ENCODE measurements at places on chromosomes 7 and 10.

GRCh38 chr10:130336617-130337304, 200.6 kb downstream of the GLRX3 start:
- no peaks in the 10 kb centered on the region for H3K4me1 ChIP-seq
- H3K27ac ChIP-seq: no peak overlapping the region
- no peaks in the 10 kb centered on the region for H3K36me3 ChIP-seq
- H3K4me3 ChIP-seq: no peak overlapping the region
- peaks cover under 1% of the 10 kb centered on the region for H3K27me3 ChIP-seq

- no peaks in the 10 kb centered on the region for H3K27me3 ChIP-seq
- no peaks in the 10 kb centered on the region for H3K36me3 ChIP-seq
- H3K27ac ChIP-seq: no peak overlapping the region
- H3K4me3 ChIP-seq: no peak overlapping the region
Measured at GRCh38 chr7:134184767-134185166, 57.6 kb downstream of the LRGUK start.

DNA sequence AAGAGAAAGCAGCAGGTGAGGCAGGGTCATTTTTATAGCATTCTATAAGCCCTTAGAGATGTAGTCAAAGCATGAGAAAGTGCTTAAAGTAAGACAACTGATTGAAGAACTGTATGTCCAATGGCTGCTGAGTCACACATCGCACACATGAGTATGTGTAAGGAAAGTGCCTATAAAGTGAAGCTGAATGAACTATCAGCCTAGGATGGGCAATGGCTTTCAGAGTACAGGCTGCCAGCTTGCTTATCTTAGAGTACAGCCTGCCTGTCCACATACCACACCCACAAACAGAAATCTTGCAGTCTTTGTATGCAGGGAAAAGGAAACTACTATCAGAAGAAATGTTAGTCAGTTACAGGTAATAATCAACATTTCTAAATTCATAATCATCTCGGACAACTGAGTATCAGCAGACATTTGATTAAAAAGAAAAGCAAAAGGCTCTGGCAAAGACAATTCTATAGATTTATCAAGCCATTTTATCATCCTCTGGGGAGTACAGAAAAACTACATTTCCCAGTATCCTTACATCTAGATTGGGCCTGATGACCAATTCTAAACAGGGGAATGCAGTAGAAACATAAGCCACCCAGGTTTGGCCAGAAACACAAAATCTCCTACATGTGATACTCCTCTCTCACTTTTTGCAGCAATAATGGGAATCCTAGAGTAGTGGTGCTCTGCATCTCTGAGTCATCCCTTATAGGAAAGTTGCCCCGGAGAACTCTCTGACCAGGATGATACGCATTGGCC, 16.2 kb upstream of the EPHB6 start:
- H3K4me1 ChIP-seq: peaks cover 20% of the 10 kb centered on the region
- no peak for DNase-seq
- no peak overlapping the region for H3K4me3 ChIP-seq
- no peak overlapping the region for H3K27ac ChIP-seq

DNA sequence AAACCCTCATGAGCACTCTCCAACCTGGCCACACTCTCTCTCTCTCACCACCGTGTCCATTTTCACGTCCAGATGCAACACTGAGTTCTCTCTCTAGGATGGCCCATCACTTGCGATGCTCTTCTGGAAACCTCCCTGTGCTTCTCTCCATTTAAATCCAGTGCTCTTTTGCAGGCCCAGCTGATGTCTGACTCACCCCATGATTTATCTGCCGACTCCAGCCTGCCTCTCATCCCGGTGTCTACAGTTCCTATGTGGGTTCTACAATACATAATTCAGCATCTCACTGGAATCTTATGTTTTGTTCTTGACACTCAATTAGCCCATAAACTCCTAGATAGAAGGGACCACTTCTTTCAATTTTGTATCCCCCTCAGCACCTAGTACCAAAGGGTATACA, 5.0 kb downstream of the TPK1 start:
- H3K27ac ChIP-seq: no peak overlapping the region
- no peaks in the 10 kb centered on the region for H3K27me3 ChIP-seq
- peaks cover 29% of the 10 kb centered on the region for H3K4me1 ChIP-seq

DNA sequence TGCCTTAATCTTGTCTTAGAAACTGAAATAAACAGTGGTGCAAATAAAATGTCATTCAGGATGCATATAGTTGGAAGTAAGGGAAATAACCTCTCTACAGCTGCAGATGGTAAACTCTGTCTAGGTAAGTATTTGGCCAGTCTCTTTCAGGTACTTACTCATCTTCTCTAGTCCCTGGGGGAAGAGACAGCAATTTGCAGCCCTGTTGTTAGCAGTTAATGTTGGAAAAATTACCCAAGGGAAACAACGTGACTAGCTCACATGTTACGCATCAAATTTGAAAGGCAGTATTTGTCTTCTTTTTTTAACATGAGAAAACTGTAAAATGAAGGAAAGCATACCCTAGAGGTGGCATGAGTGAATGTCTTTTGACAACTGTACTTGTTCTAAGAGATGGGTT, 3.2 kb upstream of the HUS1 start:
- no peak overlapping the region for H3K4me3 ChIP-seq
- H3K36me3 ChIP-seq: peaks cover 14% of the 10 kb centered on the region
- no peak for DNase-seq
- no peak overlapping the region for H3K27ac ChIP-seq

GRCh38 chr7:115070311-115070710, 148.4 kb downstream of the MDFIC start:
- DNase-seq: no peak
- H3K36me3 ChIP-seq: no peaks in the 10 kb centered on the region
- H3K4me1 ChIP-seq: peaks cover 8% of the 10 kb centered on the region
- H3K27ac ChIP-seq: no peak overlapping the region
- no peak overlapping the region for H3K4me3 ChIP-seq

- H3K4me1 ChIP-seq: no peaks in the 10 kb centered on the region
- no peak overlapping the region for H3K27ac ChIP-seq
- peaks cover 2% of the 10 kb centered on the region for H3K27me3 ChIP-seq
- DNase-seq: no peak
- no peaks in the 10 kb centered on the region for H3K36me3 ChIP-seq
- no peak overlapping the region for H3K4me3 ChIP-seq
Measured at GRCh38 chr10:48444266-48444665, 137.8 kb downstream of the MAPK8 start.

- H3K27me3 ChIP-seq: peaks cover 87% of the 10 kb centered on the region
- peak; percentile 26 for DNase-seq
- H3K36me3 ChIP-seq: peaks cover 1% of the 10 kb centered on the region
- H3K4me1 ChIP-seq: peaks cover 48% of the 10 kb centered on the region
- peak overlapping the region; percentile 72 for H3K4me3 ChIP-seq
- H3K27ac ChIP-seq: peak overlapping the region; percentile 50
Measured at GRCh38 chr10:27744802-27745731, 552 bp downstream of the MKX start.

DNA sequence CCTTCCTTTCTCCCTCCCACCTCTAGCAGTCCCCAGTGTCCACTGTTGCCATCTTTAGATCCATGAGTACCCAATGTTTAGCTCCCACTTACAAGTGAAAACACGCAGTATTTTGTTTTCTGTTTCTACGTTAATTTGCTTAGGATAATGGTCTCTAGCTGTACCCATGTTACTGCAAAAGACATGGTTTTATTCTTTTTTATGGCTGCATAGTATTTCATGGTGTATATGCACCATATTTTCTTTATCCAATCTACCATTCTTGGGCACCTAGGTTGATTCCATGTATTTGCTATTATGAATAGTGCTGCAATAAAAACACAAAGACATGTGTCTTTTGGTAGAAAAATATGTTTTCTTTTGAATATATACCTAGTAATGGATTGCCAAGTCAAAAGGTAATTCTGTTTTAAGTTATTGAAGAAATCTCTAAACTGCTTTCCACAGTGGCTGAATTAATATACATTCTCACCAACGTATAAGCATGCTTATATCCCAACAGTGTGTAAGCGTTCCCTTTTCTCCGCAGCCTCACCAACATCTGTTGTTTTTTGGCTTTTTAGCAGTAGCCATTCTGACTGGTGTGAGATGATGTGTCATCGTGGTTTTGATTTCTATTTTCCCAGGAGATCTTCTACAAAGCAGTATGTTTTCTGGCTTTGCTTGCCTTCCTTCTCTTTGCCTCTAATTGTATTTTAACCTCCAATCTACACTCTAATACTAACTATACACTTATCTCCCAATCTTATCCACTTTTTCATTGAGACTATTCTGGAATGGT, 179.5 kb upstream of the PHF14 start:
- no peaks in the 10 kb centered on the region for H3K27me3 ChIP-seq
- H3K36me3 ChIP-seq: no peaks in the 10 kb centered on the region
- no peak for DNase-seq
- H3K27ac ChIP-seq: no peak overlapping the region
- no peaks in the 10 kb centered on the region for H3K4me1 ChIP-seq
- no peak overlapping the region for H3K4me3 ChIP-seq

DNA sequence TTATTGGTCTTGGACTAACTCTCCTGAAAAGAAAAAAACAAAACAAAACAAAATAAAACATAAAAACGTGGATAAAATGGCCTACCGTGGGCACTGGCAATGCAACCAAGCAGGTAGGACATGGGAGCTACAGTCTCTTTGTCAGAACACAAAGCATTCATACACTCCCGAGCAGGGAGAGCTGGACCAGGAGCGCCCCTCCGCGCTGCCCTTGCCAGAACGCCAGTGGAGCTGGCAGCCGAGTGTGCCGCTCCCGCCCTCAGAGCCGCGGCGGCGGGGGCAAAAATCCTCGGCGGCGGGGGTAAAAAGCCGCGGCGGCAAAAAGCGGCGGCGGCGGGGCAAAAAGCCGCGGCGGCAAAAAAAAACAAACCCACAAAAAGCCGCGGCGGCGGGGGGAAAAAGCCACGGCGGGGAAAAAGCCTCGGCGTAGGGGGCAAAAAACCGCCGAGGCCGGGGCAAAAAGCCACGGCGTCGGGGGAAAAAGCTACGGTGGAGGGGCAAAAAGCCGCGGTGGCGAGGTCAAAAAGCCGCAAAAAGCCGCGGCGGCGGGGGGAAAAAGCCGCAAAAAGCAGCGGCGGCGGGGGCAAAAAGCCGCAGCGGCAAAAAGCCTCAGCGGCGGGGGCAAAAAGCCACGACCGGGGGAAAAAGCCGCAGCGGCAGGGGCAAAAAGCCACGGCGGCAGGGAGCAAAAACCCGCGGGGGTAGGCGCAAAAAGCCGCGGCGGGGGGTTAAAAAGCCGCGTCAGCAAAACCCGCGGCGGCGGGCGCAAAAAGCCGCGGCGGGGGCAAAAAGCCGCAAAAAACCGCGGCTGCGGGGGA, 418.1 kb downstream of the ZNF716 start:
- peak overlapping the region; percentile 55 for H3K27ac ChIP-seq
- DNase-seq: no peak
- H3K36me3 ChIP-seq: peaks cover 4% of the 10 kb centered on the region

DNA sequence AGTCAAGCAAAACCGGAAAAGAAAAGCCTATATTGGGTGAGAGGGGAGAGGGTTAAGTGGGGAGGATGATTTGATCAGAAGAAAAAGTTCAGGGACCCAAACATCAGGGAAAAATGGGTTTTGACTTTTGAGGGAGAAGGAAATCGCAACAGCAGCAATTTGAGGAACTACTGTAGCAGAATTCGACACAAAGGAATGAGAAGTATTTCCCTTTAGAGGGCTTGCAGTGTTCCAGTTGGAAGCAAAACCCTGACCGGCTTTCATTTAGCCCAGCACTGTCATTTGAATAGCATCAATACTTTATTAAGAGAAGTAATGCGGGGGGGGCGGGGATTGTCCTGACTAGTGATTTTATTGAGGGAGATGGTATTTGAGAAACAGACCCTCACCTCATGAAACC, 37.2 kb upstream of the GATA3 start:
- H3K4me1 ChIP-seq: no peaks in the 10 kb centered on the region
- peaks cover 8% of the 10 kb centered on the region for H3K27me3 ChIP-seq
- no peak overlapping the region for H3K4me3 ChIP-seq

DNA sequence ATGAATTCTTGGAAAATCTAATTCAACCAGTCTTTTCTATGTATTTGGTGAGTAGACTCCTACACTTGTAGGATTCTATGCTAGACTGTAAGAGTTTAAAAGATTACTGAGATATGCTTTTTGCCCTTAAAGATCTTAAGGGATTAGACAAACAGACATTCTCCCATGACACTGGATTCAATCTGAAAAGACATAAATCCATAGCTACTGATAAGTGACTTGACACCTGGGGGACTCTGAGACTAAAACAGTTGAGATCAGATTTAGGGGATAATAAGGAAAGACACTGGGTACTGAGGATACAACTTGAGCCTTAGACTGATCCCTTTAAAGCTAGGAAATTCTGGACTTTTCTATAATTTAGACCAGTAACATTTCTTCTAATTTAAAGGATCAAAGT, 1233.4 kb downstream of the XPNPEP1 start:
- no peak for DNase-seq
- no peaks in the 10 kb centered on the region for H3K27me3 ChIP-seq

- H3K36me3 ChIP-seq: no peaks in the 10 kb centered on the region
- DNase-seq: no peak
- no peak overlapping the region for H3K4me3 ChIP-seq
- H3K4me1 ChIP-seq: no peaks in the 10 kb centered on the region
Measured at GRCh38 chr7:69935107-69935506, 336.8 kb downstream of the AUTS2 start.

- H3K36me3 ChIP-seq: no peaks in the 10 kb centered on the region
- no peaks in the 10 kb centered on the region for H3K4me1 ChIP-seq
Measured at GRCh38 chr7:25398418-25398817, 170.1 kb upstream of the NPVF start.

- H3K27me3 ChIP-seq: peaks cover 11% of the 10 kb centered on the region
- no peak for DNase-seq
- no peaks in the 10 kb centered on the region for H3K36me3 ChIP-seq
- no peak overlapping the region for H3K4me3 ChIP-seq
Measured at GRCh38 chr10:27355918-27356573, 115.4 kb upstream of the ACBD5 start.

- H3K27me3 ChIP-seq: no peaks in the 10 kb centered on the region
- DNase-seq: peak; percentile 22
- peaks cover 29% of the 10 kb centered on the region for H3K4me1 ChIP-seq
- peak overlapping the region; percentile 75 for H3K27ac ChIP-seq
Measured at GRCh38 chr10:43980313-43980712, 331.6 kb upstream of the ZNF32 start.

DNA sequence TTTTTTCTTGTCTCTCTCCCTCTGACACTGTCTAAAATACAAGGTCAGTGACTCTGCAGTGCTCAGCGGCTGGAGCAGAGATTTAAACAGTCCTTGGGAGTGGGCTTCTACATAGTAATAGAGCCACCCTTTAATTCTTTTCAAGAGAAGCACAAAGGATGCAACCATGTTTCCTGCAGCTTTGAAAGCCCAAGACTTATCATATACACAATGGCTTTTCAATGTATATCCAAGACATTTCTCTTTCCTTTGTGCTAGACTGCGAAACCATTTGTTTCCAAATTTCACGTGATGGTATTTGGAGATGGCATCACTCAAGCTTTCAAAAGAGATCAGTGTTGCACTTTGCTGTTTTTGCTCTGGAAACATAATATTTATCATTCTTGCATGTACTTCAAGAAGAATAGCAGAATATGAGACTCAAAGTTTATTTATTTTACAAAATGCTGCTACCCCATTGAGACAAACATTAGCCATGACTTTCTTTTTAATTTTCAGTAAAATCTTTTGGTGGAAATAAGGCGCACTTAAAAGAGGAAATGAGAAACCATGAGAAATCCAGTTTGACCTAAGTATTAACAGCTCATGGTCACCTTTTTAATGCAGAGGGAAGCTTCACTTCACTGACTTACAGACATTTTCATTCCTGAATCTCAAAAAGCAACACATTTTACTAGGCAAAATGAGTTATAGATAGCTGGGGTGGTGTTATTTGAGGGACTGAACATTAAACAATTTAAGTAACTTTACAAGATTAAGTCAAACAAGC, 76.6 kb downstream of the SEMA3C start:
- no peak overlapping the region for H3K27ac ChIP-seq
- no peaks in the 10 kb centered on the region for H3K36me3 ChIP-seq
- no peak overlapping the region for H3K4me3 ChIP-seq
- DNase-seq: no peak
